G401 (cell line): ENCODE measurements at places on chromosomes 6 and 20. TPM values are rescaled to one million over a fixed set of nuclear protein-coding genes. Genes with fewer than 3 reads are reported as not detected.

DNA sequence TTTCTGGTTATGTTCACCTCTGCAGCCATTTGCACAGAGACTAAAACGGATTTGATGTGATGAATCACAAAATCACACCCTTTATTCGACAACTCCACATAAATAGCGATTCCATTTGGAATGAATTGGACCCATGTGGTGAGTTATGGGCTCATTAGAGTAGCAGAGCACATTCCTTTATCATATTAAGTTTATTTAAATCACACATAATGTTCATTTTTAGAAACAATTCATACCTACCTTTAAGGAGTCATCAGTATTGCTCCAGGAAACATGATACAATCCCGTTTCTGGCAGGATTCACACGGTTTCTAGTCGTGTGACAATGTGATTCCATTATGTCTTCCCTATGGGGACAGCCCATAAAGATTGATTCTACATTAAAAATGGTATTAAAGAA is 303.5 kb downstream of the CDH4 start:
- no peak for DNase-seq

BPIFB1 gene
- total RNA-seq = not detected in 2 replicates

DNA sequence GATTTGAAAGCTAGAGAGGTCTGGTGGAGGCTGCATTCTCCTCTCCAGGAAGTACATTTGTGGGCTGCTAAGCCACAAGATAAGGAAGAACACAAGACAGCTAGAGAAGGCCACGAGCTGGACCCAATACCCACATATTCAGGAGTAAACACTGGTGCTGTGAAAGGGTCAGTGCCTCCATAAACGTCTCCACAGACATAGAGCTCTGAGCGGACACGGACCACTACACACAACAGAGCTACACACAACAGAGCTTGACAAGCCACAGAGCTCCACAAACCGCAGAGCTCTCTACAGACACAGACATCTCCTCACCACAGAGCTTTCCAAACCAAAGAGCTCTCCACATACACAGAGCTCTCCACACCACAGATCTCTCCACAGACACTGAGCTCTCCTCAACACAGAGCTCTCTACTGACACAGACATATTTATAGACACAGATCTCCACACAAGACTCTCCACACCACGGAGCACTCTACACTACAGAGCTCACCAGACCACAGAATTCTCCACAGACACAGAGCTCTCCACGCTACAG is 51.9 kb downstream of the ERMARD start:
- DNase-seq = no peak

TFB1M gene
- 13.0 and 13.3 TPM in 2 replicates for total RNA-seq

MROH8 gene
- total RNA-seq = 0.07 and 1.8 TPM in 2 replicates

TRIM31 gene
- total RNA-seq = not detected in 2 replicates
